ENCODE measurements at places on chromosomes 1 and 21. TPM values are rescaled to one million over a fixed set of nuclear protein-coding genes. Genes with fewer than 3 reads are reported as not detected.

RCC1 gene
- 64.3 TPM for total RNA-seq

RXRG gene
- not detected for total RNA-seq

KANK4 gene
- not detected for total RNA-seq

AMY2A gene
- not detected for total RNA-seq

NHLH1 gene
- total RNA-seq, result 0.11 TPM

SPRR2A gene
- not detected for total RNA-seq

CHI3L2 gene
- not detected for total RNA-seq

NRAS gene
- 88.0 TPM for total RNA-seq

NUP210L gene
- not detected for total RNA-seq

ARHGAP30 gene
- total RNA-seq, result not detected

OR2M5 gene
- total RNA-seq, result not detected

FBXO28 gene
- 30.2 TPM for total RNA-seq

CYP4Z1 gene
- total RNA-seq, result not detected

ZZZ3 gene
- total RNA-seq, result 94.4 TPM

ATP1A2 gene
- total RNA-seq, result not detected

GUCA2A gene
- not detected for total RNA-seq

HES3 gene
- not detected for total RNA-seq

GGPS1 gene
- 26.9 TPM for total RNA-seq
